ENCODE measurements at places on chromosomes 7 and 10. TPM values are rescaled to one million over a fixed set of nuclear protein-coding genes. Genes with fewer than 3 reads are reported as not detected.

Gene UPK3B
- 0.34 TPM for polyA plus RNA-seq

Gene ITGA8
- 7.1 TPM for polyA plus RNA-seq

Gene PIK3CG
- polyA plus RNA-seq = 2.8 TPM

Gene PRKAR1B
- polyA plus RNA-seq = 27.0 TPM

Gene PAX4
- polyA plus RNA-seq = not detected

Gene KCNH2
- 13.1 TPM for polyA plus RNA-seq

Gene PRKG1
- polyA plus RNA-seq = 45.0 TPM

Gene CLCN1
- 3.2 TPM for polyA plus RNA-seq

Gene ADARB2
- 0.11 TPM for polyA plus RNA-seq

Gene OPN1SW
- 2.3 TPM for polyA plus RNA-seq

GRCh38 chr10:111598433-111599059 lies 521.7 kb downstream of the ADRA2A start:
- DNase-seq = peak; percentile 74

- peak; percentile 46 for DNase-seq
Measured at GRCh38 chr7:87475359-87476178, at the start of gene ABCB4. ABCB4 (minus strand) TSS chr7:87475680; CDS start chr7:87475465, 215 bp downstream.

GRCh38 chr7:91342346-91342745 lies 78.1 kb downstream of the FZD1 start:
- no peak for DNase-seq

DNA sequence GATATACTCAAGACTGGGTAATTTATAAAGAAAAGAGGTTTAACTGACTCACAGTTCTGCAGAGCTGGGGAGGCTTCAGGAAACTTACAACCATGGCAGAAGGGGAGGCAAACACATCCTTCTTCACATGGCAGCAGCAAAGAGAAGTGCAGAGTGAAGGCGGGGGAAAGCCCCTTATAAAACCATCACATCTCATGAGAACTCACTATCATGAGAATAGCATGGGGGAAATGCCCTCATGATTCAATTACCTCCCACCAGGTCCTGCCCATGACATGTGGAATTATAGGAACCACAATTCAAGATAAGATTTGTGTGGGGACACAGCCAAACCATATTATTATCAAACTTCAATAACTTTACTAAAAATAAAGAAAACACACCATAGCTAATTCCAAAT lies 30.4 kb upstream of the JAZF1 start:
- DNase-seq = no peak

DNA sequence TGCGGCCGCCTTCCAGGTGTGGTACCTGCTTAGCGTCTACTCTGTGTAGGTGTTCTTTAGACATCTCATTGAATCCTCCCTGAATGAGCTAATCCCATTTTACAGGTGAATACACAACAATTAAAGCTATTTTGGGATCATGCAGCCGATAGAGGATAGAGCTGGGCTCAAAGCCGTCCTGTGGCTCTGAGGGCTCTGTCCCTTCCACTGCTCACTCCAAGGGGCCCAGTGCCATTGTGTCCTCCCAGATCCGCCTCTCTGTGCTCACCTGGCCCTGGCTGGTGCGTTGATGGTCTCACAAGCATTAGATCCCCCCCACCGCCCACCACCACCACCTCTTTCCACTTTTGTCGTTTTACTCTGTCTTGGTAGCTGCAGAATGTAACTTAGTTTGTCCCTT lies 13.1 kb downstream of the NPTX2 start:
- DNase-seq = no peak

DNA sequence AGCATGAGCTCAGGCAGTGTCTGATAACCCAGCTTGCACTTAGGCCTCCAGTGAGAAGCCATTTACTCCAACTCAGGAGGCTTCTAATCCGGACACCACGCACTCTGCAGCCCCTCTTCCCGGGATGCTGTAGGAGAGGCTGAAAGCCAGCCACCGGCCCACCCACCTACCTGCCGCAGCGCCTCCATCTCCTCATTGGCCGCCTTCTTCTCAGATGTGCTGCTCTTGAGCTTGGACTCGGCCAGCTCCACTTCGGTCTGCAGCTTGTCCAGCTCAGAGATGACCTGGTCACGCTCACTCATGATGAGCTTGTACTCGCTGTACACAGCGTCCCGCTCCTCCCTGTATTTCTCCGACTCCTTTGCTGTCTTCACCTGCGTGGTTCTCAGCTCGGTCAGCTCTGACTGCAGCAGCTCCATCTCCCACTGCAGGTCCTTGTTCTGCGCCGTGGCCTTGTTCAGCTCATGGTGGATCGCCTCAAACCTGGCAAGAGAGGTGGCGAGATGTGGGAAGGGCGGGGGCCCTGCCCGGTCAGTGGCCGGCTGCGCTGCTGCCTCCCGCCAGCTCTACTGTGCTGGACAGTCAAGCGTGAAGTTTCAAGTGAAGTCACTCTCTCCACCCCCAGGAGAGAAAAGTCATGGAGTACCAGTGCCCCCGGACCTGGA lies 84.7 kb downstream of the DLG5 start:
- no peak for DNase-seq

DNA sequence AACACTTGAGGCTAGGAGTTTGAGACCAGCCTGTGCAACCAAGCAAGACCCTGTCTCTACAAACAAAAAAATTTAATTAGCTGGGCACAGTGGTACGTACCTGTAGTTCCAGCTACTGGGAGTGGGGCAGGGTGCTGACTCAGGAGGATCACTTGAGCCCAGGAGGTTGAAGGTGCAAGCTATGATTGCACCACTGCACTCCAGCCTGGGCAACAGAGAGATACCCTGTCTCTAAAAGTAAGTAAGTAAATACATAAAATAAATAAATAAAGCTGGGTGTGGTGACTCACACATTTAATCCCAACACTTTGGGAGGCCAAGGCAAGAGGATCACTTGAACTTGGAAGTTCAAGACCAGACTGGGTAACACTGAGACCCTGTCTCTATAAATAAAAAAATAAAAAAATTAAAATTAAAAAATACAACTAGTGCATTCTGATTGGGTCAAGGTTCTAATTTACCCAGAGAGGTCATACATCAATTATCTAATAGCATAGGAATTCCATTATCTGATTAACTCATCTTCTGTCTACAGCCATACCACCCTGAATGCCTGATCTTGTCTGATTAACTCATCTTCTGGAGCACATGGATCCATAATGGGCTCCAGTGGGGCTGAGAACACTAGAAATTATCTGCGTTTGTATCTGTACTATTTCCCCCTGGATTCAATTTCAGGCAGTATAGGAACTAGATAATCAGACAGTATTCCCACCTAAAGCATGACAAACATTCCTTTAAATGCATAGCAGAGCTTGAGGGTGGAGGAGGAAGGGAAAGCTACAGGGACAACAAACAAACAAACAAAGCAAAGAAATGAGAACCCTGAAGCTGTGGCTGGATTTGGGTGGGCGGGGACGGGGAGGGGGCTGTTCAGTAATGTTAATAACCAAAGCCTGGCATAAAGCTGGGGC lies 21.0 kb upstream of the HILPDA start:
- no peak for DNase-seq

- DNase-seq = no peak
Measured at GRCh38 chr7:90242369-90243168, 2.4 kb upstream of the CFAP69 start.

DNA sequence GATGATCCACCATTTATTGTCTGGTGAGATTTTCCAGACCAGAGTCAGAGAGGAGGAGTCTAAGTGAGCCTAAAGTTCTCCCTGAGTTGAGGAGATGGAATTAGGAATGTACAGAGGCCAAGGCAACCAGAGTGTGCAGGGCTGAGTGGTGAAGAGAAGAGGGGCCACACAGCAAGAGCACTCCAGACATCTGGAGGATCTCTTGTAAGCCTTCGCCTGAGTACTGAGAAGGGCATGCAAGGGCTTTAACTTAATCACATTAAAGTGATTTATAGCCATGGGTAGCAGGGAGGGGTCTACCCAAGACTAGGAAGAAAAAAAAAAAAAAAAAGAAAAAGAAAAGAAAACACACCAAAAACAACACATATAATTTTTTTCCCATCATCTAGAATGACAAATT lies 1190.4 kb downstream of the GATA3 start:
- DNase-seq = no peak

DNA sequence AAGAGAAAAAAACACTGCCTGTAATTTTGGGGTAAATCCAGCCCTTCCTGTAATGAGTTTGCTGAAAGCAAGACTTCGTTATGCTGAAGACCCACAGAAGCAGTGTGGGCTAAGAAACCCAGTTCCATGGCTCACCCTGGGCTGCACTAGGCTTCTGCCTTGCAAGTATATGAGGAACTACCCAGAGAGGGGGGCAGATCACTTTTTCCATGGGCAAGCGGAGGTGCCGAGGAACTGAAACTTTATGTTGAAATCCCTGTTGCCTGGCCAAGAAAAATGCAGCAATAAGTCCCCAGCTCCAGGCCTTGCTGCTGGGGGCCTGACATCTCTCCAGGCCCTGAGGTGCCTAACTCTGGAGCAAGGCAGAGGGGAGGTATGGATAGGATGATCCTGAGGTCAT lies 8.5 kb downstream of the RASSF4 start:
- peak; percentile 65 for DNase-seq

GRCh38 chr7:101235050-101235449 lies 2.6 kb downstream of the CLDN15 start:
- DNase-seq = no peak

DNA sequence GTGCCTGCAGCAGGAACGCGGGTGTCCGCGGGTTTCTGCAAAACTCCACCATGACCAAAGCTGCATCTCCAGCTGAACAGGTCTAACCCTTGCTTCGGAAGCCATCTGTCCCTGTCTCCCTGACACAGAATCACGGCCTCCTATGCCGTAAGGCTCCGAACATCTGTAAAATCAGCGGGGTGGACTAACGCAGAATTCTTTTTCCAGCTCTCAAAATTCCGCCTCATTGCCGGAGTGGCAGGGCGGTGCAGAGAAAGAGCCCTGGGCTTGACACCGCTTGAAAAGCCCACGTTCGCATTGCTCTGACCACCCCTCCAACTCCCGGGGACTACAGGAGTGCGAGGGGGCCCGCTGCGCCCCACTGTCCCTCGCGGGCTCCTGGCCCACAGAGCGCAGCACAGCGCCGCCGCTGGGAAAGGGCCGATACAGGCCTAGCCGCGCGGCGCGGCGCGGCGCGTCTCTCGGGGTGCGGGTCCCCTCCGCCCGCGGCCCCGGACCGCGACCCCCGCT lies 409 bp downstream of the DNMBP start:
- peak; percentile 28 for DNase-seq

DNA sequence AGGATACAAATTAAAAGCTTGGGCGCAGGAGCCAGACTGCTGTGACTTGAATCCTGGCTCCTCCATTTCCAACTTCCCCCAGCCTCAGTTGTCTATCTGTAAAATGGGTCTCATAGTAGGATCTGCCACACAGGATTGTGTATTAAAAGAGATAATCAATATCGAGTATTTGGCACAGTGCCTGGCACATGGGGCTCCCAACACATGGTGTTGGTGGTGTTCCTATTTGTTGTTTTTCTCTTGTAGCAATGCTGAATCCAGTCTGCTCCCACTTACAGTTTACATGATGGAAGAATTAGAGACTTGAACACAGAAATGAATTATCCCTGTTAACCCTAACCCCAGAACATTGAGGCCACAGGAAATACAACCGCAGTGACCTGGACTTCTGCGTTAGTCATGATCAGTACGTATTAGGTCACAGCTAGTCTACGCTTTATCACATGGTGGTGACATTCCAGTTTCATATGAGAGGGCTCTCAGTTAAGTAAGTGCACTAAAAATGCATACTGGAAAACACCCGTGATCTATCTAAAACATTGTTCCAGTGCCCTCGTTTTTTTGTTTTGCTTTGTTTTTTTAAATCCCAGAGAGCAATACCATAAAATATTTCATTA lies 169.5 kb upstream of the KLF14 start:
- DNase-seq = no peak

GRCh38 chr10:130202984-130203621 lies 66.9 kb downstream of the GLRX3 start:
- DNase-seq = no peak
